ENCODE measurements at places on chromosomes 5 and 9.
A peak's percentile ranks its signal among the peaks of the same experiment; 100 is the strongest.

DNA sequence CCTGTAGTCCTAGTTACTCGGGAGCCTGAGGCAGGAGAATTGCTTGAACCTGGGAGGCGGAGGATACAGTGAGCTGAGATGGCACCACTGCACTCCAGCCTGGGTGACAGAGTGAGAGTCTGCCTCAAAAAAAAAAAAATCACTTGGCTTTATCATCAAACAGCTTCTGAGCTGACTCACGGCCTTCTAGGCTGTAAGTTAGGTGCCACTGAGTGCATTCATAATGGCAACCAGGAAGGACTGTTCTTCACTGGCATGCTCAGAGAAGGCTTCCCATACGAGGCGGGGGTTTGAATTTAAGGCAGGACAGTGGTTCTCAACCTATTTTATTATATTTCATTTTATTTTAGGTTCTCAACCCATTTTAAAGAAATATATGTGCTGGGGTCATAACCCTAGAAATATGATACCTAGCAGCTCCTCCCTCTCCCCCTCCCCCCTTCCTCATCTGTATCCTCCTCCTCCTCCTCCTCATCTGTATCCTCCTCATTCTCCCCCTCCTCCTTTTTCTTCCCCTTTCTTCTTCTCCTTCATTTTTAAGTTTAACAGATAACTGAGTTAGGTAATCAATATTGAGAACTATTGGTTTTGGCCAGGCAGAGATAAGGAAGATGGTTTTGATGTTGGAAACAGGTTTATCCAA, 19.0 kb upstream of the LHFPL2 start:
- DNase-seq = no peak

DNA sequence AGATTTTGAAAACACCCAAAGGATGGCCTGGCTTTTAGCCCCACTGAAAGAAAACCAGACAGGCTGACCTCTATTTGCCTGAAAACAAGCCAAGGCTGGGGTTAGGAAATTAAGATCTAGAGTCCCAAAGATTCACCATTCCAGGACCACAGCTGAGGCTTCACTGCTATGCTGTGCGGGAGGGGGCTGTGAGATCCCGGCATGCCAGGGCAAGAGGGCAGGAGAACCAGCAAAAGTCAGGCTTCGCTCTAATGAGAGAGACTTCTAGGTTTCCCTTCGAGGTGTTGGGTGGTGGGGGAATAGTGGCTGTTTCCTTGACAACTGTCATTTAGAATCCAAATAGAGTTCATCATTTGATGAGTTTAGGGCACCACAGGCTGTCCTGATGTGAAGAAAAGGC, 152.9 kb upstream of the NFIB start:
- no peak for DNase-seq

- DNase-seq = no peak
Observed at GRCh38 chr9:107863396-107863795, 373.8 kb upstream of the KLF4 start.

- no peak for DNase-seq
Observed at GRCh38 chr5:91352831-91353695, 30.1 kb downstream of the ARRDC3 start.

DNA sequence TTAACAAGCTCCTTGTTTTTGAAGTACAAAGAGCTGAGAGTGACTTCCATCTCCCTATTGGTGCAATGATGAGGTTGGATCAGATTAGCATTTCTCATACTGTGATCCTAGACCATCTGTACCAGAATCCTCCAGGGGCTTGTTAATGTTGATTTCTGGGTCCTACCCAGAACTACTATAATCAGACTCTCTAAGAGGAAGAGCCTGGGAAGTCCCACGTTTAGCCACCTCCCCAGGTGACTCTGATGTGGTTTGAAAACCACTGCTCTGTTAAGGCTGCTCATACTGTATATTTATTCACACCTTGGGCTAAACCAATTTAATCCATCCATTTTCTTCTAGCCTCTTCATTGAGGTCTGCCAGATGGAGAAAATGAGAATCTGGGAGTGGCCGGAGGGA, 49.6 kb upstream of the SMIM32 start:
- no peak for DNase-seq

GRCh38 chr9:131277910-131278701, 1.8 kb upstream of the FAM78A start:
- peak; percentile 93 for DNase-seq

DNA sequence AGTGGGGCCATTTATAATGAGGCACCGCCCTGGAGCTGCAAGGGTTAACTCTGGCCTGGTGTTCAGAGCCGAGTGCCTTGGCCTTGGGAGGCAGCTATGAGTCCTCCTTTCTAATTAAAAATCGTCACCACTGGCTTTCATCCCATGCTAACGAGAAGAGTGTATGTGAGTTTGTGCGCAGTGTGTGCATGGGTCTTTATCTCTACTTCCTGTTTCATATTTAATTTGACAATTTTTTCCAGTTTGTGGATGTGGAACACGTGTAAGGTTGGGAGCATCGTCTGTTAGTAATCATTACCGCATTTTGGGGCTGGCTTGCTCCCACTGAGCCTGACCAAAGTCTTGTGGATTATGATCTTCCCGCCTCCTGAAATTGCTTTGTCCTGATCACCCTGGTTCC, 76.4 kb downstream of the NDFIP1 start:
- DNase-seq = no peak
